ENCODE measurements at places on chromosomes 5 and 9.

- DNase-seq, result peak; percentile 45
Observed at GRCh38 chr9:129237164-129237611, 59.1 kb upstream of the IER5L start.

- no peak for DNase-seq
Observed at GRCh38 chr5:97111616-97112015, 30.8 kb downstream of the LIX1 start.

DNA sequence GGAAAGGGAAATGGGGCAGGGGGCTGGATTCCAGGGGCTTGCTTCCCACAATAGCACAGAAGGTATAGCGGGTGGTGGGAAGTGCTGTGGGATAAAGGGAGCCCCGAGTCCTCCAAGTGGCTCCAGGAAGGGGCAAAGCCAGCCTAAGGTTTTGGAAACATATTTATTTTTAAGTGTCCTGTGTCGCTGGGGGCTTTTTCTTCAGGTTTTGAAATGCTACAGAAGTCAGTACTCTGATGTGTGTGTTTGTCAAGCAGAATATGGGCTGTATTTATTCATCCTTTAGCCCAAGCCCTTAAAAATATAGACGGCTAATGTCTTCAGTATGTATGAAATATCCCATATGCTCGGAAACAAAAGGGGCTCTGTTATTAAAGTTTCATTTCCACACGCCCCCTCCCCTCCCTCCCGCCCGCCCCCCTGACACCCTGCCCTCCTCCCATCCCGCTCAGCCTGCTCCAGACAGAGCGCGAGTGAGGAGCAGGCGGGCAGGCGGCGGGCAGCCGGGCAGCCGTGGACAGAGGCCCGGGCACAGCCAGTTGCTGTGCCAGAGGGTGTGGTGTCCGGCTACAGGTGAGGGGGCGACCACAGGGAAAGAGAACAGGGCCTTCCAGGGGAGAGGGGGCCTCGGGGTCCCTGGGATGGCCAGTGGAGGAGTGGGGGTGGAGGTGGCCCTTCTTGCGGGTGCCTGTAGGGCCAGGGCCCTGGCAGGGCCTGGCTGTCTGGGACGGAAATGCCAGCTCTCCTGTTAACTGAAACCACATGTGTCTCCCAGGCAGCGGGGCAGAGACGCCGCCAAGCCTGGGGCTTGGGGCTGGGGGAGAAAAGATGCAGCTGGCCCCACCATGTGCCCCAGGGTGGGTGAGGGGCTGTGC lies 39.6 kb upstream of the SYNPO start:
- DNase-seq, result no peak

- DNase-seq, result no peak
Observed at GRCh38 chr5:140800816-140801493, at the start of gene PCDHA3. Gene PCDHA3 (plus strand): TSS chr5:140801057.
